ENCODE measurements at places on chromosomes 16 and 17.
A peak's percentile ranks its signal among the peaks of the same experiment; 100 is the strongest.

DNA sequence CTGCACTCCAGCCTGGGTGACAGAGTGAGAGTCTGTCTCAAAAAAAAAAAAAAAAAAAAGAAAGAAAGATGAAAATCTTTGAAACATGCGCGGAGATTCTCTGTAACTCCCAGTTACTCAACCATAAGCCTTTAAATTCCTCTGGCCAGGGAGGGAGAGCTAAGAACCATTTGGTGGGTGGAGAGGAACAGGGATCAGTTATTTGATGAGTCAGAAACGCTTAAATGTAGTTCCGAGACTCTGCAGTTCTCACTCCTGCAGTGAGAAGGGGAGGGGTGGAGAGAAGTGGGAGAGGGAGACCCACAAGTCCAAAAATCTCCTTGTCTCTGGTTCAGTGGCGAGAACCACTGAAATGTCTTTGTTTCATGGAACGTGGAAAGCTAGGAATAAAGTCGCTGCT, 266.7 kb downstream of the SOX9 start:
- DNase-seq: no peak

DNA sequence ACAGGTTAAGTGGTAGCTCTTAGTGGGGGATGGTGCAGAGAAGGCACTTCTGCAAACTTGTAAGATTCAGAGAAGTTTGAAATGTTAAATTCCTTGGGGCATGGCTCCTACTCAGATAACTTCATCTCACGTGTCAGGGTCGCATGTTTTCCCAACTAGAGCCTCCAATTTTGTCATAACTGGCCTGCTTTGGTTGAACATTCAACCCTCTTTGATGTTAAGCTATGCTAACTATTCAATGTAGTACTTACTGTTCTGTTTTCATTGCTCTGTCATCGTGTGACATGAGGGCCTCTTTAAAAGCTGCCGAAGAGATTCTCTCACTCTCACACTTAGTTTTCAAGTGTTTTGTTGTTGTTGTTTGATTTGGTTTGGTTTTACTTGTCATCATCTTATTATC, 280.8 kb downstream of the CDH11 start:
- no peak for DNase-seq

DNA sequence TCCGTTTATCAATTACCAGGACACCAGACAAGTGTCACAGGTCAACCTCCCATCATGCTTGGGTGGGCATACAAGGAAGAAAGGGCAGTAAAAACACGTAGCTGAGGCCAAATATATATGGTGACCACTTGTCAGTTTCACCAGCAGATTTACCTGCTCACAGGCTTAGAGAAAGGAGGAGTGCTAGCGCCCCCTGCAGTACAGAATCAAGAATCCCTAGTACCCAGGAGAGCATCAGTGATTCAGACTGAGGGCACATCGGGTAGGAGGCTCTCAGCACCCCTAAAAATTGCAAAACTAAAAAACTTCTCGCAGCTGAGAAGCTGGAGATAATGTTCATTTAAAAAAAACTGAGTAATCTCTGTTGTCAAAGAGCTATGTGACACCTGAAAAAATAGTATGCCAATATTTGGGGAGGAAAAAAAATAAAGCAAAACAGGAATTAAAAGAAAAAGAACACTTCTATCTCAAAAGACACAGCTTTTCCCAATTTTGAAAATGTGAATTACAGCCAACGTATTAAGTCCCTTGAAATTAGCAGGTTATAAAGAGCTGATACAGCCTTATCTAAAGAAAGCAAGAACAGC, 21.2 kb upstream of the MON1B start:
- DNase-seq: peak; percentile 46

DNA sequence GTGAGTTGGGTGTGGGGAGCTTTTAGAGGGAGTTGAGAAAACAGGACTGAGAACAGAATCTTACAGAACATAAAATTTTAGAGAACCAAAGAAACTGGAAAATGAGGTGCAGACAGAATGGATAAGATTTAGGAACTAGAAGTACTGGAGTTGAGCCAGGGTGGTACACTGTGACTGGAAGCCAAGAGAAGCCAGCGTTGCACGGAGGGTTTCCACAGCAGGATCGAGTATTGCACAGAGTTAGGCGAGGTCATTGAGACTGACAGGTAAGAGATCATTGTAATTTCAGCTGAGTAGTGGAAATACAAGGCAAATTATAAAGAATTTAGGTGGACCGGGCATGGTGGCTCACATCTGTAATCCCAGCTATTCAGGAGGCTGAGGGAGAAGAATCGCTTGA, 6.6 kb downstream of the GSDMA start:
- no peak for DNase-seq

DNA sequence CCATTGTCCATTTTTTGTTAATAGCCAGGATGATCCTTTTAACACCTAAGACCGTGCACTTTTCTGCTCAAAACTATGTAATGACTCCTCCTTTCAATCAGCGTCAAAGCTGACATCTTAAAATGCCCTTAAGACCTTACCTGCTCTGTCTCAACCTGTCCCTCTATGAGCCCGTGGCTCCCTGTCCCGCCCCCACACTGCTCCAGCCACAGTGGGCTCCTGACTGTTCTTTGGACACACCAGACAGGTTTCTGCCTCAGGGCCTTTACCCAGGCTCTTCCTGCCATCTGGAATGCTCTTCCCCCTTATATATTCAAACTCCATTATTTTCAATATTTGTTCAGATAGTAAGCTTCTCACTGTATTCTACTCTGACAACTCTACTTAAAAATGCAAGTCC, 14.1 kb downstream of the CDRT15 start:
- DNase-seq: no peak

DNA sequence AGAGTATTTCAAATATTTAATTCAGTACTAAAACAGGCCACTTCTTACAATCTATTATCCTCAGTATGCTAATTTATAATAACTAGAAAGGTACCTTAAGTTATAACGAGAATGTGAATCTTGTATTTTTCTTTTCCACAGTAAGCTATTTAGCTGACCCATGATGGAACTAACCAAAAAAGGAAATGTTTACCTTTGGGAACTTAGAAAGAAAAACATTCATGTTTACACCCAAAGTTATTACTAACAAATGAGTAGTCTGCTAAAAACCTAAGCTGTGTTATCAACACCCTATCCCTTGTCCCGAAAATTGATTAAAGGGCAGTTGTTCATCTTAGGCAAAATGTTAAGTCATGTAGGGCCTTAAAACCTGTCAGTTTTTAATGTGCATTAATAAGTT, 8.1 kb downstream of the GNA13 start:
- no peak for DNase-seq

All from stimulated activated CD4-positive, alpha-beta T cell treated with anti-CD3 and anti-CD28 coated beads, Interleukin-1b, Interleukin-23, amount 100 ng/mL, for 48 hours (primary cell).